Activated CD4-positive, alpha-beta T cell treated with anti-CD3 and anti-CD28 coated beads for 48 hours (primary cell): ENCODE measurements at places on chromosomes 2 and 18.

DNA sequence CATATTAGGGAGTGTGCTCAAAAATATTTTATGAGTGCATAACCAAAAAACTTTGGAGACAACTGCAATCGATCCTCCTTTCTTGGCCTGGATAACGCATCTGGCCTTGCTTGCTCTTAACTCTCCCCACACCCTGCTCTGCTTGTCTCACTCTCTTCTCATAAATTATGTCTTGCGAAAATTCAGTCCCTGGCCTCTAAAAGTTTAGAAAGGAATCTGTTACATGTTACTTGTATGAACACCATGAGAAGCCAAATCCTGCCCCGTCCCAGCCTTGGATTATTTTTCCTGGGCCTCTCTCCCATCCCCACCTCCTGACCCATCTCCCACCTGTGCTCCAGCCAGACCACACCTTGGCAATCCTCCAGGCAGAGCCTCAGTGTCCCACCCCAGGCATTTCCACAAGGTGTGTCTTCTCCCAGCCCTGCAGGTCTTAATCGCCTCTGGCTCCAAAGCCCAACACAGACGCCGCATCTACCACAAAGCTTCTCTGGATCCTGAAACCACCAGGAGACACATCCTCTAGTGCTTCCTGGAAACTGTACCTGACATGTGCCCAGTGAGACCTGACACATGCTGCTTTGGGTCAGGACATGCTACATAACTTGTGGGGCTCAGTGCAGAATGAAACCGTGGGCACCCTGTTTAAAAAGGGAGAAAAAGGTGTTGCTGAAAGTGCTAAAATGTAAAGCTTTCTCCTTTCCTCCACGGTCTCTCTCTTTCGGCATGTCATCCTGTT, 99.6 kb upstream of the ST3GAL5 start:
- no peak for DNase-seq

- no peak for DNase-seq
Measured at GRCh38 chr2:48328159-48328809, 201.7 kb upstream of the STON1 start.

GRCh38 chr2:196809260-196809659, at the start of gene C2orf66:
C2orf66 (minus strand) TSS chr2:196809355; CDS start chr2:196809336, 19 bp downstream.
- no peak for DNase-seq

DNA sequence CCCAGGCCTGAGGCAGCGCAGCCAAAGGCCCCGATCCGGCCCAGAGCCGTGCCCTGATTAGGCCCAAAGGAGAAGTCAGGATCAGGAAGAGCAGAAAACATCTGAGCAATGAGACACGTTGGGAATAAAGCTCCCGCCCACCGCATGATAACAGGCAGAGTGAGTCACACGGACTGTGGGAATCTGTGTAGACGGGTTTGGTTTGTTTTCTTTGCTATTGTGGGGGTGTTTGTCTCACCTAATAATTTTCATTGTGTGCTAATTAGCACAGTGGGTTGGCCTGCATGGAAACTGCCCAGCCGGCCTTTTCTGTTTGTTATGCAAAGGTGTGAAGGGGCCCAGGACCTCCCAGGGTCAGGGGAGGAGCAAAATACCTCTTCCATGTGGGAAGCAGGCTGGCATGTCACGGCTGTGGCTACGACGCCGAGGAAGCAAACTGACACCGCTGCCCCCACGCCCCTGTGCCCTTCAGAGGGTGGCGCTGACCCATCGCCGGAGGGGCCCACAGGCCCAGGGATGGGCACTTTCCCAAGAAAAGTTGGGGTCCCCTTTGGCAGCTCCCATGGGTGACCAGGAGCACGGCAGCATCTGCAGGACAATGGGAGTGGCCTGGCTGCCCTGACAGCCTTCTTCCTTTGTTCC, 68.4 kb upstream of the CTDP1 start:
- no peak for DNase-seq

DNA sequence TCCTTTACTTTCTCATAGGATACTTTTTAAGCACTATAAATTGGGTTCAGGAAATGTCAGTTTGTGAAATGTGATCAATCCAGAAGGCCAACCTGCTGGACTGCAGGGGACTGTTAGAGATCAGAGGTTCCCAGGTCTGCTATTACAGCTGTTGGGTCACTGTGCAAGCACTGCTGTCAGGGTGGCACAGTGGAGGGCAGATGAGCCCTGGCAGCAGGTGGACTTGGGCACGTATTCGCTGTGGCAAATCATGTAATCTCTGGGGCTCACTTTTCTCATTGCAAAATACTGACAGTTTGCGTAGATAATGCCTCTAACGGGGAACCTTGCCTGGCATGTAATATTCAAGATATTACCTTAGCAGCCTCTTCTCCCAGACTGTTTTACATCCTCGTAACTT, 18.1 kb downstream of the RAB31 start:
- no peak for DNase-seq

- DNase-seq: no peak
Measured at GRCh38 chr18:74446631-74447403, 10.3 kb downstream of the DIPK1C start.

GRCh38 chr18:37711766-37712505, 146.3 kb upstream of the CELF4 start:
- no peak for DNase-seq

GRCh38 chr2:158212301-158212700, 110.6 kb downstream of the UPP2 start:
- no peak for DNase-seq

DNA sequence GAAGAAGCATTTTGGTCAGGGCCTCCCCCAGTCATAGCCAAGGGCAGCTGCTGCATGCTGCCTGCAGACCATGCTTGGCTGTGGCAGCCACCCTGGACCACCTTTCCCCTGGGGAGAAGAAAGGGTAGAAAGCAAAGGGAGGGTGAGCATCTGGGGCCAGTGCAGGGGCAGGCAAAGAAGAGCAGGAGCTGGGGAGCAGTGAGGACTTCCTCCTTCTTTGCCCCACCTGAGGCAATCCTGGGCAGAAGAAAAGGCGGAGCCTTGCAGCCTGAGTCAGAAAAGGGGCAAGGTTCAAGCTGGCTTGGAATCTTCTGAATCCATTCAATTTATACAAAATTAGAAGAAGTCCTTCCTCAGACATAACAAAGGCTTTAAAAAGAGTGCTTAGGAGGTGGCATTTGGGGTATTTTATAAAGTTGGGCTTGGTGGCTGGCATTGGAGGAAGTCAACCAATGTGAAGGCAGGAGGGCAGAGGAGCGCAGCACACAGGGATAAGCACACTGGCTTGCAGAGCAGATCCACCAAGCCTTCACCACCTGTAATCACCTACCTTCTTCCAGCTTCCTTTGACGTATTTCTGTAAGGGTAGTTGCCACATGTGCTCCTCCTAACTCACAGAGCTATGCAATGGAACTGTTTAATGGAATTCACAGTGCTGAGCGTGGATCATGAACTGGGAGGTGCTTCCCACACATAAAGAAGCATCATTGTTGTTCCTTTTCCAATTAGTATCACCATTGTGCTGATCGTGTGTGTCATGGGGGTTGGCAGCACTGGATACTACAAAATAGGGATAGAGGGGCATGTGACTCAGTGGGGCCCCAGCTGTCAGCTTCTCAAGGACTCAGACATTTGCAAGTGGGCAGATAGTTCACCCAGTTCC, 154.4 kb upstream of the EPAS1 start:
- no peak for DNase-seq

DNA sequence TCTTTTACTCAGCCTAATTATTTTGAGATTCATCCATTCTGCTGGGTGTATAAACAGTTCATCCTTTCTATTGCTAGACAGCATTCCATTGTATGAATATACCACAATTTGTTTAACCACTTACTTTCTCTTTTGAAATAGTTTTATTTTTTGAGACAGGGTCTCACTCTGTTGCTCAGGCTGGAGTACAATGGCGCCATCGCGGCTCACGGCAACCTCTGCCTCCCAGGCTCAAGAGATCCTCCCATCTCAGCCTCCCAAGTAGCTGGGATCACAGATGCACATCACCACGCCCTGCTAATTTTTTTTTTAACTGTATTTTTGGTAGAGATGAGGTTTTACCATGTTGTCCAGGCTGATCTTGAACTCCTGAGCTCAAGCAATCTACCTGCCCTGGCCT, 54.5 kb downstream of the USP37 start:
- DNase-seq: no peak

GRCh38 chr2:156576005-156576404, 139.8 kb downstream of the GPD2 start:
- DNase-seq: no peak

DNA sequence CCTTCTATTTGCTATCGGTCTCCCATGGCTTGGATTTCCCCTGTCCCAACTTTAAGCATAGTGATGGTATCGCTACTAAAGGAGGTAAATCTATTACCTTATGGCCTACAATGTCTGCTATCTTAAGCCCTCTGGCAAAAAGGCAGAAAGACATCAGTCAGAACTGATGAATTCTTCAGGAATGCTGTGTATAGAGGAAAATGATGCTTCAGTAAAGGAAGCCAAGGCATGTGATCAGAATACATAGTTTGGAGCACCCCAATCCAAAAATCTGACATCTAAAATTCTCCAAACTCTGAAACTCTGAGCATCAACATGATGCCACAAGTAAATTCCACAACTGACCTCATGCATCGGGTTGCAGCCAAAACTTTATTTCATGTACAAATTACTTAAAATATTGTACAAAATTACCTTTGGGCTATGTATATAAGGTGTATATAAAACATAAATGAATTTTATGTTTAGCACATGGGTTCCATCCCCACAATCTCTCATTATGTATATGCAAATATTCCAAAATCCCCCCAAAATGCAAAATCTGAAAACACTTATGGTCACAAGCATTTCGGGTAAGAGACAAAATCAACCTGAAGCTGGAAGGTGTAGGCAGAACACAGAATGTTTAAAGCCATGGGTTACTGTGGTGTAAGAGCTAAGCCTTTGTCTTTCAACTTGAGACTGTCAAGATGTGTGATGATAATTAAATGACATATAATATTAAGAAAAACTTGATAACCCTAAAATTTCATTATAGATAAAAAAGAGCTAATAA, 66.2 kb downstream of the CUL3 start:
- DNase-seq: no peak
